ENCODE measurements at places on chromosomes 12 and 14. TPM values are rescaled to one million over a fixed set of nuclear protein-coding genes. Genes with fewer than 3 reads are reported as not detected.

DNA sequence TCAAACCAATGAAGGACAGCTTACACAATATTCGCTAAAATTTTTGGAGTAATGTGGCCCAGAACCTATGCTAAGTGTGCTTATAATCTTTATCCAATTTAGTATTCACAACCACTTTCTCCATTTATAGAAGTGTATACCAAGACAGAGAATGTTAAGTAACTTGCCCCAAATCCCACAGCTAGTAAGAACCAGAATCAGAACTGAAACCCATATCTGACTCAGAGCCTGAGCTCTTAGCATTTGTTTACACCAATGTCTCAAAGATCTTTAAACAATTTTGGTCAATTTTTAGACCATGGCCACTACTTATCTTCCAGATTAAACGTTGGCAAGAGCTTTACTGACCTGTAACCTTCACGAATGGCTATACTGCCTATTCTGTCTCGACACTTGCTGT lies 53.0 kb downstream of the PAPLN start:
- peaks cover 40% of the 10 kb centered on the region for H3K36me3 ChIP-seq
- H3K4me1 ChIP-seq, result peaks cover 36% of the 10 kb centered on the region
- peak overlapping the region; percentile 24 for H3K27ac ChIP-seq
- no peak overlapping the region for H3K4me3 ChIP-seq

- H3K4me1 ChIP-seq, result no peaks in the 10 kb centered on the region
- no peak overlapping the region for H3K4me3 ChIP-seq
- no peak overlapping the region for H3K27ac ChIP-seq
These were observed 84.7 kb upstream of the PAWR start for GRCh38 chr12:79775355-79776027.

- no peak overlapping the region for H3K27ac ChIP-seq
- H3K4me3 ChIP-seq, result no peak overlapping the region
- no peak for DNase-seq
These were observed 13.0 kb downstream of the ATG14 start for GRCh38 chr14:55398679-55399078.

GRCh38 chr14:71487941-71488340 lies 444.3 kb upstream of the RGS6 start:
- no peaks in the 10 kb centered on the region for H3K27me3 ChIP-seq
- peaks cover 32% of the 10 kb centered on the region for H3K4me1 ChIP-seq
- no peak overlapping the region for H3K4me3 ChIP-seq
- no peak for DNase-seq
- peak overlapping the region; percentile 26 for H3K27ac ChIP-seq

- DNase-seq, result no peak
- H3K36me3 ChIP-seq, result peaks cover 12% of the 10 kb centered on the region
- no peak overlapping the region for H3K4me3 ChIP-seq
- H3K4me1 ChIP-seq, result peaks cover 46% of the 10 kb centered on the region
- no peaks in the 10 kb centered on the region for H3K27me3 ChIP-seq
These were observed 2.0 kb upstream of the CREBL2 start for GRCh38 chr12:12609692-12610091.

DNA sequence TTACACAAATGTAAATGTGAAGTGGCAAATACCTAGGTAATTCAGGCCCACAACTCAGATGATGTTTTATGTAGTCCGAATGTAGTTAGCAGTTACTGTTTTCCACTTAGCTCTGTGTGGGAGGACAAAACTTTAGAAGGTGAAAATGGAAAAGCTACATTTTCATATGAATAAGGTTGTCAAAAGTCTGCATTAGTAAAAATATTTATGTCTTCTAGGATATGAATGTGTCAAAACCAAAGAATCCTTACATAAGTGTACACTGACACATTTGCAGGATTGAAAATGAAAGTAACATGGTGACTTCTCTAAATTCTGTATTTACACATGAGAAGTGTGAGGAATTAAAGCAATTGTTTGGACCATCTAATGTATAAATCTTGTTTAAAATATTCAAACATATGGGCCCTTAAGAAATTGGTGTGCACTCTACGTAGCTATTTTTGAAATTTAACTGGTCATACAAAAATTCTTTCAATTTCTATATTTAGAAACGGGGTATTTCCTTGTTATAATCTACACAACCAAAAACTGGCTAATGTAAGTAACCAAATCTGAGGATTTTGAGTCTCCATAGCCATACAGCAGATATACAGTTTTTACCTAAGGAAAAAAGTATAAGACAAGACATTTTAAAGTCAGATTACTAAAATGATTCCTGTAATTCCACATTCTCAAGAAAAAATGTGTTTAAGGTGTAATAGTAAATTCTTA lies 5.4 kb downstream of the CDKN1B start:
- no peaks in the 10 kb centered on the region for H3K27me3 ChIP-seq
- no peak for DNase-seq
- peak overlapping the region; percentile 96 for H3K27ac ChIP-seq
- peaks cover 31% of the 10 kb centered on the region for H3K4me1 ChIP-seq

DNA sequence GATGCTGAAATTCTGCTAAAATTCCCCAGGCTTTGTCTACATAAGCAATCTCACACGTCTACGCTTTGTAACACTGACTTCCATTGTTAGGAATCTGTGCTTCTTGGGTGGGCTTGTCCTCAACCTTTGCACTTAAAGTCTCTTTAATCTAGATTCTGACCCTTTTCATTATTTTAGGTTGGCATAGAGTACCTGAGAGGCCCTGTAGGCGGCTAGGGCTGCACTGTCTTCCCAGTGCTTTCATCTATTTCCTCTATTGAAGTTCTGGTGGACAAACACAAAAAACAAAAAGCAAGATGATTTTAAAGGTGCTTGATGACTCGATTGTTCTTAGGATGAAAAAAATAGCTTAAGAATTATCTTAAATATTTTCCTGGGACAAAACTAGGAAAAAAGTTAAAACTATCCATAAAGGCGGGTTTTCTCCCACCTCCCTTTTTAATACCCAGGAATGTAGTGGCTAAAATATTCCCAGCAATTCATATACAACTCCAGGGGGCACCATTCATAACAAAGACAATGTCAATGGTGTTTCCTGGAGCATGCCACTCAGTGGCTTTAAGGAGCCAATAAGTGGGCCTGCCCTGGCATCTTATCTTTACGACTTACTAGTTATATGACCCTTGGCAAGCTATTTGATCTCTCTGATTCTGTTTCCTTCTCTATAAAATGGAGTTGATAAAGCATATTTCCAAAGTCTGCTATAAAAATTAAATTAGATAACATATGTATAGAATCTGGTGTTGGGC lies 197.5 kb downstream of the STXBP6 start:
- no peak overlapping the region for H3K27ac ChIP-seq
- no peak for DNase-seq

GRCh38 chr14:82403987-82404386 lies 870.3 kb upstream of the SEL1L start:
- H3K36me3 ChIP-seq, result no peaks in the 10 kb centered on the region
- H3K4me1 ChIP-seq, result no peaks in the 10 kb centered on the region
- no peak overlapping the region for H3K4me3 ChIP-seq
- H3K27ac ChIP-seq, result no peak overlapping the region

GRCh38 chr12:99005601-99006000 lies 360.5 kb downstream of the APAF1 start:
- H3K36me3 ChIP-seq, result no peaks in the 10 kb centered on the region
- H3K4me1 ChIP-seq, result peaks cover 2% of the 10 kb centered on the region
- H3K27me3 ChIP-seq, result no peaks in the 10 kb centered on the region
- H3K27ac ChIP-seq, result no peak overlapping the region
- no peak overlapping the region for H3K4me3 ChIP-seq
- DNase-seq, result no peak

GRCh38 chr14:104284636-104285507 lies 146.5 kb downstream of the KIF26A start:
- no peaks in the 10 kb centered on the region for H3K36me3 ChIP-seq
- no peaks in the 10 kb centered on the region for H3K4me1 ChIP-seq
- H3K27ac ChIP-seq, result no peak overlapping the region
- no peak for DNase-seq
- no peaks in the 10 kb centered on the region for H3K27me3 ChIP-seq

GRCh38 chr14:71996610-71997009 lies 64.4 kb downstream of the RGS6 start:
- H3K27me3 ChIP-seq, result no peaks in the 10 kb centered on the region
- H3K4me1 ChIP-seq, result peaks cover 1% of the 10 kb centered on the region
- H3K36me3 ChIP-seq, result no peaks in the 10 kb centered on the region
- no peak overlapping the region for H3K27ac ChIP-seq

DNA sequence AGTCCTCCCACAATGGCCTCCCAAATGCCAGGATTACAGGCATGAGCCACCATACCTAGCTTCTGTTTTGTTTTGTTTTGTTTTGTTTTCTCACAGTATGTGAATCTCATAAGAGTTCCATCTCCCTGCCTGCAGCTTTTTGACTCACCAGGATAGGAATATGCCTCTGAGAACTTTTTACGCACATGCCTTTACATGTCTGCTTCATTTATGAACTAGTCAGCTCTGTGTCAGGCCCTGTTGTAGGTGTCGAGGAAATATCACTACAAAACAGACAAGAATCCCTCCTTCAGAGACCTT lies 89.0 kb downstream of the BORCS5 start:
- H3K27ac ChIP-seq, result peak overlapping the region; percentile 60
- H3K27me3 ChIP-seq, result no peaks in the 10 kb centered on the region
- peaks cover 27% of the 10 kb centered on the region for H3K36me3 ChIP-seq
- no peak for DNase-seq
- no peak overlapping the region for H3K4me3 ChIP-seq

- H3K36me3 ChIP-seq, result no peaks in the 10 kb centered on the region
- no peaks in the 10 kb centered on the region for H3K4me1 ChIP-seq
- H3K27ac ChIP-seq, result no peak overlapping the region
- peaks cover 26% of the 10 kb centered on the region for H3K27me3 ChIP-seq
These were observed 89.7 kb downstream of the TMCC3 start for GRCh38 chr12:94560431-94561221.

GRCh38 chr12:124868252-124869058 lies 4.8 kb upstream of the SCARB1 start:
- no peak overlapping the region for H3K27ac ChIP-seq
- peaks cover 6% of the 10 kb centered on the region for H3K4me1 ChIP-seq
- no peak for DNase-seq
- H3K27me3 ChIP-seq, result peaks cover 6% of the 10 kb centered on the region
- no peaks in the 10 kb centered on the region for H3K36me3 ChIP-seq
- H3K4me3 ChIP-seq, result no peak overlapping the region

DNA sequence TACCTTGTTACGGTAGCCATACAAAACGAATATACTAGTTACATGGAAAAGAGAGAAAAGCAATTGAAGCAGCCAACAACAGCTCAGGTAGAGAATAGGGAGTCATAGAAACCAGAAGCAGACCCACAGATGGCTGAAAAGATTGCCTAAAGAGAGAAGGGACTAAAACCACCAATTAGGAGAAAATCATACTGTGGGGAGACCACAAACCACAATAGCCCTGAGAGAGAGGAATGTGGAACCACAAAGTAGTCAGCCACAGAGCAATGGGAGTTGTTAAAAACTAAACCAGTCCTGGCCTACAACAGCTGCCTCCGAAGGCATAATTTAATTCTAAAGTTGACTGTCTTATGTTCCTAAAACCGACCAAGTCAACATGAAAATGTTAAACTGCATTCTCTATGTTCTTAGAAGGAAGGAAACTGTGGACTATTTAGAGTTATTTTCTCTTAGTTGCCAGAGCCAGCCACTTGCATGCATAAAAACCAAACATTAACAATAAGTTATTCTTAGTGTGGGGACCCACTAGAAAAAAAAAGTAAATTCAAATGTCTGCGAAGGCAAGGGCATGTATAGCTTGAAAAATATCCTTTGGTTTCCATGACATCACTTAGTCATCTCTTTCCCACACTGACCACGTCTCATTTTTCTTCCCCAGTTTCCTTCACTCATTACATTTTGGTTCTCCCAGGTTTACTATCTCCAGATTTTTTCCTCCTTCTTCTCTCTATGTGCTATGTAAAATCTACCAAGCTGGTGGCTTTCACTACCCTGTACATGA lies 398.1 kb downstream of the NOVA1 start:
- no peak overlapping the region for H3K27ac ChIP-seq
- H3K27me3 ChIP-seq, result no peaks in the 10 kb centered on the region
- no peak for DNase-seq
- H3K36me3 ChIP-seq, result no peaks in the 10 kb centered on the region

- H3K27ac ChIP-seq, result no peak overlapping the region
- H3K36me3 ChIP-seq, result peaks cover 53% of the 10 kb centered on the region
- H3K4me3 ChIP-seq, result no peak overlapping the region
- DNase-seq, result no peak
These were observed 35.7 kb downstream of the HIGD1C start for GRCh38 chr12:50988051-50988450.

- no peaks in the 10 kb centered on the region for H3K36me3 ChIP-seq
- no peaks in the 10 kb centered on the region for H3K4me1 ChIP-seq
- H3K27me3 ChIP-seq, result no peaks in the 10 kb centered on the region
These were observed 80.3 kb downstream of the SRGAP1 start for GRCh38 chr12:63924781-63925180.

The IRAK3 gene
- 1.2 TPM for total RNA-seq

The ANO2 gene
- not detected for total RNA-seq

The SPRYD4 gene
- total RNA-seq, result 4.5 TPM

The ISCU gene
- total RNA-seq, result 63.5 TPM

The DENND5B gene
- 1.2 TPM for total RNA-seq

The CEP170B gene
- 8.5 TPM for total RNA-seq

The ADAM21 gene
- total RNA-seq, result not detected

The CLEC4D gene
- total RNA-seq, result not detected

The NTN4 gene
- total RNA-seq, result not detected

The KRT73 gene
- not detected for total RNA-seq

The SMAGP gene
- 0.44 TPM for total RNA-seq

Data from activated T-helper 2 cell treated with anti-CD3 and anti-CD28 coated beads, Interferon-gamma antibody, Interleukin-2, Interleukin-4, amounts not matched to agents 10 μg/mL and 5 μg/mL and 100 μg/mL, durations not matched to agents 14 hours and 24 hours and 36 hours (primary cell).